Astrocyte (in vitro differentiated cells and primary cell): ENCODE measurements at places on chromosomes 4 and X.

DNA sequence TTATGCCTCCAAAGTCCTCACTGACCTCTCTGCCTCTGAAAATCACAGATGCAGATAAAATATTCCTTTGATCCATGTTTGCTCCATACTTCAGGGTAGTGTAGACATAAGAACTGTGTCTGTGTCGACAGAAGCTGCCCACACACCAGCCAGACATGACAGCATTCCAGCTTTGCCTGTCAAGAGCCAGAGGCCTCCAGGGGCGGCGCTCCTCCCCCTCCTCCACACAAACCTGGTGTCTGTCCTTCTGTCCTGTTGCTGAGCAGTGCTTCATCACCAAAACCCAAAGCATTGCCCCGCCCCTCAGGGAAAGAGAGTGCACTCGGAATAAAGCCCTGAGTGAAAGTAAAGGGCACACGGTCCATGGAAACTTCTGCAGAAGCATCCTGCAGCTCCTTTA lies 379.4 kb downstream of the FBXW7 start:
- DNase-seq: no peak

DNA sequence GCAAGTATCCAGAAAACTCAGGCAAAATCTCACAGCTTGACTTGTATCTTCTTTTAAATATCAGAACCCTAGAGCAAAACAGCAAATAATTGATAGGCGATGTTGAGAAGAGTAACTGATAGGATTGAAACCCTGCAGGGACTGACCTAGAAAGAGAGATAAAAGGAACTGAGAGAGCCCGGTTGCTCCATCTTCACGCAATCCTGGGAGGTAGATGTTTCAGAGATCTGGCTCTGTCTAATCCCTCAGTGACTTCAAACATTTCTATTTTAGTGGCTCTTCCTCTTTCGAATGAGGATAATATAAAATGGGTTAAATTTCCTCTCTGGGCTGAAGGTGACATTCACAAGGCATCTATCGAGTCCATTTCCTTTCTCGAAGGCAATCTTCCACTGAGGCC lies 39.3 kb upstream of the RPL34 start:
- DNase-seq: no peak

DNA sequence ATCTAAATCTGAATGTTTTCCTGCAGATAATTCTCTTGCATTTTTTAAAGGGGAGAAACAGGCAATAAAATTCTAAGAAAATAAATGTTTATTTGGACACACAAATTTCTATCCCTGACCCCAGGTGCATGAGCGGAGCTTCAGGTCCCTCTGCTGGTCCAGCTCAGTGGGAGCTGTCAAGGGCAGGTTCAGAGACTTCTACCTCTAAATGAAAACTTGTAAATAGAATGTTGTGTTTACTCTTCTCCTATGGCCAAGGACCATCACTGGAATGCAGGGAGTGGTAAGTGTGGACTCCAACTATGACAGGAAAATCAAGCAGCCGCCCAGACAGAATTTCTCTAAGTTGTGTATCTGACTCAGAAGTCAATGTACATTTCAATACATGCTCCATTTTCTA lies 148.6 kb upstream of the TTC29 start:
- no peak for DNase-seq

DNA sequence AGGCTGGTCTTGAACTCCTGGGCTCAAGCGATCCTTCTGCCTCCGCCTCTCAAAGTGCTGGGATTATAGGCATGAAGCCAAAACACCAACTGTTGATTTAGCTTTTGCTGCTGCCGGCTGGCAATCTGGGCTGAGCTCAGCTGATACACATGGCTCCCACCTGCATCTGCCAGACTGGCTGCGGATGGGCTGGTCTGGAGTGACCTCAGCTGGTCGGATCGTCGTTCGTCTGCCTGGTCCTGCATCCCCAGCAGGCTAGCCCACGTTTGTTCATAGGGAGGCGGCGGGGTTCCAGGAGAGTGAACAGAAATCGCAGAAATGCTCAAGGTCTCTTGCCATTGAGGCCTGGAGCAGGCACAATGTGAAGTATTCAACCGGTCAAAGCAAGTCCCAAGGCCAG lies 74.4 kb upstream of the DDX3X start:
- DNase-seq: no peak

DNA sequence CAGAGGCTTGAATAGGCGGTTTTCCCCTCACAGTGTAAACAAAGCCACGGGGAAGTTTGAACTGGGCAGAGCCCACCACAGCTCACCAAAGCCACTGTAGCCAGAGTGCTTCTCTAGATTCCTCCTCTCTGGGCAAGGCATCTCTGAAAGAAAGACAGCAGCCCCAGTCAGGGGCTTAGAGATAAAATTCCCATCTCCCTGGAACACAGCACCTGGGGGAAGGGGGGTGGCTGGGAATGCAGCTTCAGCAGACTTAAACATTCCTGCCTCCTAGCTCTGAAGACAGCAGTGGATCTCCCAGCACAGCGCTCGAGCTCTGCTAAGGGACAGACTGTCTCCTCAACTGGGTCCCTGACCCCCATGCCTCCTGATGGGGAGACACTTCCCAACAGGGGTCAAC lies 44.0 kb upstream of the USP38 start:
- DNase-seq: no peak

DNA sequence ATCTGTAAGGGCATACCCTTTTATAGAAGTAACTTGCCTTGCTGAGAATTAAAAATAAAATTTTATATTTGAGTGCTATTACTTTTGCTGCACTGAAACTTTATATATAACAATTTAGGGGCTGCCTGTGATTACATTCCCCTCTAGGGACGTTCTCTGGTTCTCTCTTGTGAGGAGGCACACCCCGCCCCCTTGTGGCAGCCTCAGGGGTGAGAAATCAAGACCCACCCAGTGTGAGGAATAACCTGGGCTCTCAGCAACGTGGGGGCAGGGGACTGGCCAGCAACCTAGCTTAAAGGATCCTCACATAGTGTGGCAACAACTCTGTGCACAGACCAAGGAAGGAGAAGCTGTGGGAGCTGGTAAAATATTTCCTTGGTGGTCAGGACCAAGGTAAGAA lies 43.7 kb downstream of the MAGEA9 start:
- no peak for DNase-seq

GRCh38 chr4:98851806-98852205 lies 77.1 kb downstream of the EIF4E start:
- peak; percentile 25 for DNase-seq

- DNase-seq: no peak
Observed at GRCh38 chrX:1464041-1464970, 11.6 kb upstream of the ASMTL start.

DNA sequence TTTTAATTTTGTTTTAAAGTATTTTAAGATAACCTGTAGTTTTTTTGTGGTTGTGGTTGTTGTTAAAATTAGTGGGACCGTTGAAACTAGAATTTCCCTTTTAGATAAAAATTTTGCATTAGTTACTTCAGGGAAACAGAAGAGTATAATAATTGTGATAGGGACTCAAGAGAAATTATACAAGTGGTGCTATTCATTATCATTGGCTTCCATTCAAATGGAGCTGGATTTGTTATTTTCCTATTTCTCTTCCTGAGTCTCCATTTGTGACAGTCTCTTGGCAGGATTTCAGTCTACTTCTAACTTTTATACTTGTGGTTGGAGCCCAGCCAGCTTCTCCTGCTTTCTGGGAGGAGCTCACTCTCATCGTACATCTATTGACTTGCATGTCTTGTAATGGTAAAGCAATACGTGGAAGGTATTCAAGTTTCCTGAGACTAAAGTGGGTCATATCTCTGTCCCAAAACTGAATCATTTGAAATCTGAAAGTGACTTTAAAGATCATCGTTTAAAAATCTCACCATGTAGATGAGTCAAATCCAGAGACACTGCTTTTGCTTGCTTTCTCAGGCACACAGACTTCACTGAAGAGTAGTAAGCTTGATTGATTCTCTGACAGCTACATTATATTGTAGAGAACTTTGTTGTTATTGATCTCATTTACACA lies 155.8 kb downstream of the RPA4 start:
- DNase-seq: peak; percentile 56

- DNase-seq: peak; percentile 51
Observed at GRCh38 chrX:130155564-130155963, 10.1 kb downstream of the AIFM1 start.

GRCh38 chr4:76486588-76487276 lies 51.7 kb downstream of the SHROOM3 start:
- no peak for DNase-seq
